Smooth muscle cell of trachea (primary cell): ENCODE measurements at places on chromosomes 3 and 15. TPM values are rescaled to one million over a fixed set of nuclear protein-coding genes. Genes with fewer than 3 reads are reported as not detected.

SENP2 gene
- total RNA-seq = 33.7 and 40.6 TPM in 2 replicates

HCLS1 gene
- 0.15 and 0.17 TPM in 2 replicates for total RNA-seq

RBP2 gene
- not detected in 2 replicates for total RNA-seq

CHDH gene
- 0.15 and 0.99 TPM in 2 replicates for total RNA-seq

CCDC54 gene
- not detected in 2 replicates for total RNA-seq

CNTN3 gene
- 1.7 and 3.0 TPM in 2 replicates for total RNA-seq

DLEC1 gene
- total RNA-seq = under 0.01 TPM in 1 of 2 replicates, not detected in the other
